ENCODE measurements at places on chromosomes 2 and 18.

- no peak for DNase-seq
These were observed 28.4 kb downstream of the GREB1L start for GRCh38 chr18:21270453-21270852.

- no peak for DNase-seq
These were observed 20.1 kb upstream of the YES1 start for GRCh38 chr18:832085-832681.

DNA sequence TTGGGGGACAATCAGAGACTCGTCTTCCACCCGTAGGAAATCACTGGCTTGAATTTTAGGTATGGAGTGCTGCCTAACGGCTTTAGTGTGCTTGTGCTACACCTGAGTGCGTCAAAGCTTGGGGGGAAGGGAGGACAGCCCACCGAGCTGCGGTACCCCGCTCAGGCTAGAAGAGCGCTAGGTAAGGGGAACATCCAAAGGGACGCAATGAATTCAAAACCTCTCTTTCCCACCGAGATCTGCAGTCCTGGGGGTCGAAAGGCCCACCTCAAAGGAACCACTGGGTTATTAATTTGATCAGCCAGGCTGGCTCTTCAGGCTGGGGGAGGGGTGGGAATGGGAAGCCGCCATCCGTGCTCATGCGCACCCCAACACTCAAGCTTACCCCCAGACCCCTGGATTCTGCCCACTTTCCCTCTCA is 2.7 kb downstream of the EPHA4 start:
- no peak for DNase-seq

DNA sequence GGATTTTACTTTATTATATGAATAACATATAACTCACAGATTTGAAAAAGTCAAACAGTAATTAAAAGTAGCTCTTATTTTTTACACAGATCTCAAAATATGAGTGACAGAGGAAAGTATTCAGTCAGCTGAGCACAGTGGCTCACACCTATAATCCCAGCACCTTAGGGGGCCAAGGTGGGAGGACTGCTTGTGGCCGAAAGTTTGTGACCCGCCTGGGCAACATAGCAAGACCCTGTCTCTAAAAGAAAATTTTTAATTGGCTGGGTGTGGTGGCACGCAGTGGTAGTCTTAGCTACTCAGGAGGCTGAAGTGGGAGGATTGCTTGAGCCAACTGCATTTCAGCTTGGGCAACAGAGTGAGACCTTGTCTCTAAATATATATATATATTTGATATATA is 19.2 kb upstream of the UGP2 start:
- no peak for DNase-seq

Data from stimulated activated CD8-positive, alpha-beta memory T cell treated with anti-CD3 and anti-CD28 coated beads, Interleukin-7, amount 100 ng/mL, for 1 hour (primary cell).